Activated naive CD4-positive, alpha-beta T cell (primary cell): ENCODE measurements at places on chromosomes 3 and 15.

GRCh38 chr15:91307601-91308000 lies 207.5 kb downstream of the SV2B start:
- no peak for DNase-seq

DNA sequence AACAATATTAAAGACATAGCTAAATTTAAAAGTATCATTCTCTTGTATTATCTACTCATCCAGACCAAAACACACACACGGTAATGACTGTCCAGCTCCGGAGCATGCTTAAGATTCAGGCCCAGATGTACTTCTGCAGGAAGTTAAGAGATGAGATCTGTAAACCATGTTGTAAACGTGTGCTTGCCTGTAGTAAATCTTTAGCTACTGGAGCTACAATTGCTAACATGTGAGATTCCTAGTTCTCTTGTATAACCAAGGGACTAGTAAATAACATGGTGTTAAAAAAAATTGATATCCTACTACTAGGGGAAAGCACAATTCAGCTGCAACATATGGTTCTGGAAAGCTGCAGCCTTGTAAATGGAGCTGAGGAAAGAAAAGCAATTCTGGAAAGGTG lies 651.7 kb upstream of the CCDC54 start:
- DNase-seq, result no peak

GRCh38 chr3:194130807-194131589 lies 5.0 kb upstream of the HES1 start:
- no peak for DNase-seq

DNA sequence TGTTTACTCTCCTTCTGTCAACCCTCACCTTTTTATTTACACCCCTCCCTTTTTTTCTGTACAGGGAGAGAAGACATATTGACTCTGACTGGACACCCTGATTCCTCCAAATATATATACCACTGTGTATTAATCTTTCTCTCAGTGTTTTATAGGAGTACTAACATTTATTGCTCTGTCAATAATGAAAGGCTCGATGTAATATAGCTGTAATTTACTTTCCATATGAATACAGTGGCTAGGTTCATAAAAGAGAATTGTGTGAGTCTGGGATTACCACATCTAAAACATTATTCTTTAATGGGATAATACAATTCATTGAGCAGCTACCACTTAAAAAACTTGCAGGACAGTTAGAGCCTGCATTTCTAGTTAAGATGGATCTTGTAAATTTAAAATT lies 194.3 kb downstream of the SV2B start:
- DNase-seq, result no peak

GRCh38 chr15:44636976-44637375 lies 26.5 kb downstream of the SPG11 start:
- no peak for DNase-seq
